ENCODE measurements at places on chromosomes 7 and 10.

GRCh38 chr7:45876519-45876918, 3.6 kb upstream of the CCDC201 start:
- DNase-seq = no peak

DNA sequence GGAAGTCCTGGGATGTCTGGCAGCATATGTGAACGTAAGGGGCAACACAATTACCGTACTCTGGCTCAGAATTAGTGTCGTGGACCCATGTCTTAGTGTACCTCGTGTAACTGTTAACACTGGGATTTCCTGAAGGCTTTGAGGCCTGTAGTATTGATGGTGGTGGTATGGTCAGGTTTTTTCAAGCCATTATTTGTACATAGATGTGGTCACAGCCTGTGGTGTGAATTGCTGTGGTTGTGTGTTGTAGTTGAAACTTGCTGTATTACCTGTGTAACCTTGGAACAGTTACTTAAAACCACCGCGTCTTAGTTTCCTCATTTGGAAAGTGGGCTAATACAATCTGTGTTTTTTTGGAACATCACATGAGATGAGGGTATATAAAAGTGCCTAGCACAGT, 5.3 kb downstream of the EXOC4 start:
- no peak for DNase-seq

- no peak for DNase-seq
Measured at GRCh38 chr7:143126146-143126545, 5.7 kb upstream of the PIP start.

GRCh38 chr7:44336491-44336890, 11.1 kb upstream of the CAMK2B start:
- no peak for DNase-seq

DNA sequence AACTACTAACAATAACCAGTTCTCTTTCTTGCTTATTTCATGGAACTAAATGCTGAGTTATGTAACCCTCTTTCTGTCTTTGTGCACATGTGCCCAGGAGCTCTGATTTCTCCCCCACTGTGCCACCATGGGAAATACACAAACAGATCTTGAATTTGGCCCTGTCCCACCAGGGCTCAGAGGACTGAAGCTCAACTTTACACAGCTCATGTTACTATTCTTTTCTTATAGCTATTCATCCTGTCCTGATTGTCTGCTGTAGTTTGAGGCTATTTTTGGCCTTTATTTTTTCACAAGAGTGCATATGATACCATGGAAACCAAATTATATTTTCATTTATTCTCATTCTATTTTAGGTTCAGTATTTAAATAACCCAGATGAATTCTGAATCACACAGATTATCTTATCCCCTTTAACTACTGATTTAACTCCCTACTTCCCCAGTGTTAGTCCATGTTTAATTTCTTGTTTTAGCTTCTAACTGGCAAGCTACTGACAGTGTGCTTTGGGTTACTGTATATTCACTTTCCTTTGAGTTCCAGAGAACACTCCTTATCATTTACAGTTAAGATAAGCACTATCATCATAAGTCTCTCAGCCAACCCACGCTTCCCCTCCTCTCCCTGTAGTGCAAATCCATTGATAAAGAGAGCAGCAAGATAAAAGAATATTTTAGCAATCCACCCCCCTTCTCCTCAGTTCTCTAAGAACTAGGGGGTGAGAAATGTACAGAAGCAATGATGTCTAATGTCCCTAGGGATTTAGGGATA, 71.8 kb upstream of the GSDME start:
- DNase-seq = no peak

DNA sequence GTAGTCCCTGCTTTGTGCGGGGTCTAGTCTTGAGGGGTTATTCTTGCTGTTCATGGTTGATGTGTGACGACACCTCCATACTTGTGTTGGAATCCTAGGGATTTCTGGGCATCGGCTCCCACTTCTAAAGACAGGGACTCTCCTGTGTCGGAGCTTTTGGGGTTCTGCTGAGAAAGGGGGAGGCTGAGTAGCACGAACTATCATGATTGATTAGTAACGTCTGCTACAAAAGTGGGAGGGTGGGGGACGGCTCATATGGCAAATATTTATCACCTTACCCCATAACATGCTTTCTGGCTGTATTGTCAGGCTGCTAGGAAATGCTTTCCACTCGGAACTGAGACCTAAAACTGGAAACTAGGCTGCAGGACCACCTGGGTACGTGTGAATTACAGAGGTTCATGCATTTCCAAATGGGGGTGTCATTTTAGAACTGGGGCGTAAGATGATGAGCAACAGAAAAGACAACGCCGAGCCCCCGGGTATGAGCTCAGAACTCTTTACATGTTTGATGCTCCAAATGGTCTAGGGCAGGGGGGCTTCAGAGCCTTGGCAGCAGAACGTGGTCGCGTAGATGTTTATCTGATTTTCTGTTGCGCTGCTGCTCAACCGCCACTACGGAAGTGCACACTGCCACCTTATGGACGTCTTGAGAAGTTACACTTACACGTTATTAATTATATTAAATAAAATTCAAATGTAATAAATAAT, 15.1 kb upstream of the NME8 start:
- DNase-seq = no peak

- DNase-seq = no peak
Measured at GRCh38 chr10:75189266-75190096, 21.1 kb upstream of the VDAC2 start.

All from stimulated activated CD8-positive, alpha-beta memory T cell treated with anti-CD3 and anti-CD28 coated beads, Interleukin-4, amount 100 ng/mL, for 4 hours (primary cell).